ENCODE measurements at places on chromosomes 2 and 18.
A peak's percentile ranks its signal among the peaks of the same experiment; 100 is the strongest.

- no peak for DNase-seq
Observed at GRCh38 chr2:23537991-23538390, 153.0 kb downstream of the KLHL29 start.

DNA sequence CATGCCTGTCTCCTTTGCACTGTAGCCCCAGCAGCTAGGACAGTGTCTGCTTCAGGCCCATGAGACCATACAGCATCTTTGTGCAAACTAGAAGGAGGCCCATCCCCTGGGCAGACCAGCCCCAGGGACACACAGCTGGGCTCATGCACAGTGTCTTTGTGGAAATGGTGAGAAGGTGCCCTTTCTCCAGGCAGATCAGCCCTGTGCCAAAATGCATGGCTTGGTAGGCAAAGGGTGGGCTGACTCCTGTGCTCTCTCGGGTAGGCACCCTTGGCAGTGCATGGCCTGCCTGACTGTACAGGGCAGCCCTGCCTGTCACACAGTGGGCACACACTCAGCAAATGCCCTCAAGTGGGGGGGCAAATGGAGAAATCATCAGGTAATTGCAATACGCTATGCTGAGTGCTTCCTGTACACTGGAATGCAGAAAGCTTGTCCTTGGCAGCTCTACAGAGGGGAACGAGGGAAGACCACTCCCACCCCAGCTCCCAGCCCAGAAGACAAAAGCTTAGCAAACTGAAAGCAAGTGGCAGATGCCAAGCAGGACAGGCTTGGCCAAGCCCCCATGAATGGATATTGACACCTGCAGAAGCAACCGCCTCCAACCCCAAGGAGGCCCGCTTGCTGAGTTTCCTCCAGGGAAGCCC is 21.6 kb downstream of the TNS1 start:
- no peak for DNase-seq

- DNase-seq: no peak
Observed at GRCh38 chr2:10989151-10989550, 77.4 kb downstream of the KCNF1 start.

- no peak for DNase-seq
Observed at GRCh38 chr18:47915229-47915628, 15.2 kb downstream of the SMAD2 start.

GRCh38 chr2:40448476-40449079 is 3.3 kb downstream of the SLC8A1 start:
- peak; percentile 34 for DNase-seq

DNA sequence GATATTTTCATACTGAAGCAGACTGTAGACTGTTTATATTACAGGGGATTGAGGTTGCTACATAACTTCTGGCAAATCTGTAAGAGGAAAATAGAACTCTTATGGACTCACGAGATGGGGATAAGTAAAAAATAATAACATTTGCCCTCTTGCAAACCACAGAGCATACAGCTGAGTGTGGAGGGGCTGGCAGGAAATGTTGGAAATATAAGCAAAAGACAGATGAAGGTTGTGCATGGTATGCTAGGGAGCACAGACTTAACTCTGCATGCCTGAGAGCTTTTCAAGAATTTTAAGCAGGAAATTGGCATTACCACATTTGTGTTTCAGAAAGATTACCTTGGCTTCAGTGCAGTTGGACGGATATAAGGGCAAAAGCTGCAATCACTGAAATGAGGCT is 411.1 kb downstream of the RAD51AP2 start:
- DNase-seq: no peak

DNA sequence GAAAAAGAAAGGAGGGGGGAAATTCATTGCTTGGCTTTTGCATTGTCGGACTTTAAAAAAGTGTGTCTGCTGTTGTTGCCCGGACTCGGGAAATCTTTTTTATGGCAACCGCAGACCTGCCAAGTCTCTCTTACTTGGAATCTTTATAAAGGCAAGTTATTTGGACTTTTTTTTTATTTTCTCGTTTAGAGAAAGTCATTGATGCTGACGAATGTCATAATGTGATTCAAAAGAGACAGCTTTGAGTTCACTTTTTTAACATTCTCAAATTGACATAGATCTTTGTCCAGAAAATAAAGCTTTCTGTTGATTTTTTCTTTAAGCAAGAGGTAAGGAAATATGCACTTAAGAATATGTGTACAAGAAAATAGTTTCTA is 651 bp upstream of the ZNF521 start:
- DNase-seq: no peak
